ENCODE measurements at places on chromosomes 4 and X.

DNA sequence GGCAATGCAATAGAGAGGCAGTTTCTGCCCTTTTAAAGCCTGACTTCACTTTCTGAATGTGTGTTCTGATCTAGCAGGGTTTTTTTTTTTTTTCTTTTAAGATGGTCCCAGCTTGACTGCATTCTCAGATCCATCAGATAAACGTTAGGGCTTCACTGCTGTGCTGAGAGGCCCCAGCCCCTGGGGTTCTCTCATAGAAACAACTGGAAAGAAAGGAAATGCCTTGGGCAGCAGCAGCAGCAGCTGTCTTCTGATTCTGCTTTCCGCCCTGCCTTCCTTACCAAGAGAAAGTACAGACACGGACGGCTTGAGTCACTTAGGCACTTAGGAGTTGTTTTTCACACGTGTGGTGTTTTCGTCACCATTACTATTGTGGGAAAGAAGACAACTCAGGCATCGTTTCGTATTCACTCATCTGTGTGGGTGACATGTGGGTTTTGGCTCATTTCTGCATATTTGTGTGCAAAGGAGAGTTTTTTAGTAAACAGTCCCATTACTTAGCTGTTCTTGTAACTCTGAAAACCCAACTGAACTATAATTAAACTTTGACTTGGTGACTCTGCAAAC lies 172.0 kb downstream of the PTTG2 start:
- DNase-seq = peak; percentile 85

GRCh38 chrX:41001327-41001726 lies 83.9 kb upstream of the USP9X start:
- DNase-seq = no peak

DNA sequence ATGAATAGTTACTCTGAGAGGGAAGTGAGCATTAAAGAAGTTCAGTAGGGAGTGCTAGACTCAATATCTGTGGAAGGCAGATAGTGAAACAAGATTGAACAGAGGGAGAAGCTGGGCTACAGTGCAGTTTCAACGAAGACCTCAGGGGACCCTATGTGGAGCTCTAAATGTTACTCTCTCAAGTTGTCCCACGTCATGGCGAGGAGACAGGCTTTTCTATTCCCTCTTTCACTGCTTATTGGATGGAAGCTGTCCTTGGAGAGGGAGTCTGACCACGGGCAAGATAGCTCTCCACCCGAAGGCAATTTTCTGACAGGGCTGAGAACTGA lies 42.3 kb upstream of the CCSER1 start:
- DNase-seq = no peak

GRCh38 chr4:10097906-10098779 lies 18.5 kb downstream of the WDR1 start:
- DNase-seq = no peak

- DNase-seq = no peak
These were observed 71.9 kb downstream of the NPNT start for GRCh38 chr4:105967058-105967658.

- no peak for DNase-seq
These were observed 900.3 kb downstream of the PCDH7 start for GRCh38 chr4:31620476-31620875.

GRCh38 chrX:87873347-87873941 lies 355.8 kb downstream of the KLHL4 start:
- peak; percentile 11 for DNase-seq

- DNase-seq = no peak
These were observed 2.0 kb upstream of the METAP1 start for GRCh38 chr4:98993419-98994071.

GRCh38 chrX:86711531-86712180 lies 563.4 kb downstream of the DACH2 start:
- DNase-seq = no peak

DNA sequence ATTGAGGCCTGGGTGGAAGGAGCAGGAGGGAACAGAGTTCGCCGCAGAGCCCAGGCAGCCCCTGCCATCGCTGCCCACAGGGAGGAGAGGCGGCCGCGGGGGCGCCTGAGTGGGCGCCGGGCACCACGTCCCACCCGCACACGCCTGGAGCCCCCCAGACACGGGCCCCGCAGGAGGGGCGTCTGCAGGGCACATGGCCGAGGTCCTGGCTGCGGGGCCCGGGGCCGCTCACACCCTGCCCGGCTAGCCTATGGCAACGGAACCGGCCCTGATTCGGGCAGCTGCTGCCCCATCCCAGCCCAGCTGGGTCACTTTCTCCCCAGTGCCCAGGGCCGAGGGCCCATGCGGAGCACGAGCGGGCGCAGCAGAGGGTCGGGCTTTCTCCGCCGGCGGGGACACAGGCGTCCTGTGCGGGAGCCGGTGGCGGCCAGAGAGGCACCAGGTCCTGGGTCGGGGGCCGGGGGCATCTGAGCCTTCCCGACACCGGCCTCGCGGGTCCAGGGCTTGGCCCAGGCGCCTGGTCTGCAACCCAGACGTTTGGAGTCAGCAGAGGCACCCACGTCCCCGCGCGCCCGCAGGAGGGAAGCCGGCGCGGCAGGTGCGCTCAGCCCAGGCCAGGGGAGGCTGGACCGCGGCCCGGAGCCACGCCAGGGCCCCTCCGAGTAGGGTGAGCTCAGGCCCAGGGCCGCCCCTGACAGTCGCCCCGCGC lies 91.2 kb downstream of the FAM53A start:
- DNase-seq = no peak

GRCh38 chr4:86338989-86339388 lies 20.9 kb downstream of the MAPK10 start:
- DNase-seq = no peak

DNA sequence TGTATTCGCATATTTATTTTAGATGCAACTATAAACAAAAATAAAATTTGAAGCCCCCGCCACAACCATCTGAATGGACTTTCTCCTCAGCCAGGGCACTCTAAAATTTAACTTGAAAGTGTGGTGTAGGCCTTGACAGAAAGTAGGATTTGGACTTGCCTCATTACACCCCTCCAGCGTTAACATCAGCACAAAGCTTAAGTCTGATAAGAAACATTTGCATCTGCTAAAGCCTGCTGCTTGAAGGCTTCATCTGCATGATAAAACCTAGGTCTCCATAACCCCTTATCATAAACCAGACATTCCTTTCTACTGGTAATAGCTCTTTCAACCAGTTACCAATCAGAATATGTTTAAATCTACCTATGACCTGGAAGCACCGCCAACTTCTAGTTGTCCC lies 1046.5 kb downstream of the FAT4 start:
- DNase-seq = no peak

DNA sequence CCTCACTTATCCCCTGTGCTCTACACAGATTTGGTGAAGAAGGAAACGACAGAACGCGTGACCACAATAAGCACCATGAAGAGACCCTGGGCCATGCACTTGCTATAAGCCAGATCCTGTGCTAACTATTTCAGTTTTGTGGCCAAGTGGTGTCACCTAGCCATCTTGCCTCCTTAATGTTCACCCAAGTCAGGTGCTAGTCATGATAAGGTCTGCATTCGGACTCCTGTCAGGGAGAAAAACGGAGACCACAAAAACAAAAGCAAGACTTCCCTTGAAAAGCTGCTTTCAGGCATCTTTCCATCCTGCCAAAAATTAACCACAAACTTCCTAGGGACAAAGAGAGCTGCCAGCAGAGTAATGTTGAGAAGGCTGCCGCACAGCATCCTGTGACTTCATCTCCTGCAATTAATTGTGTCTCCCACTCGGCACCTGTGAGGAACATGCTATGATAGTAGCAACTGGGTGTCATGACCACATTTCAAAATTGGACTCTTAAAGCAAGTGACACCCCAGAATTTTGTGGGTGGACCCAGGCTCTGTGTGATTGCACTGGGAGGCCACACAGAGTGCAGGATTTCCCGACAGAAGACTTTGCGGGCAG lies 8.8 kb upstream of the IDS start:
- no peak for DNase-seq

DNA sequence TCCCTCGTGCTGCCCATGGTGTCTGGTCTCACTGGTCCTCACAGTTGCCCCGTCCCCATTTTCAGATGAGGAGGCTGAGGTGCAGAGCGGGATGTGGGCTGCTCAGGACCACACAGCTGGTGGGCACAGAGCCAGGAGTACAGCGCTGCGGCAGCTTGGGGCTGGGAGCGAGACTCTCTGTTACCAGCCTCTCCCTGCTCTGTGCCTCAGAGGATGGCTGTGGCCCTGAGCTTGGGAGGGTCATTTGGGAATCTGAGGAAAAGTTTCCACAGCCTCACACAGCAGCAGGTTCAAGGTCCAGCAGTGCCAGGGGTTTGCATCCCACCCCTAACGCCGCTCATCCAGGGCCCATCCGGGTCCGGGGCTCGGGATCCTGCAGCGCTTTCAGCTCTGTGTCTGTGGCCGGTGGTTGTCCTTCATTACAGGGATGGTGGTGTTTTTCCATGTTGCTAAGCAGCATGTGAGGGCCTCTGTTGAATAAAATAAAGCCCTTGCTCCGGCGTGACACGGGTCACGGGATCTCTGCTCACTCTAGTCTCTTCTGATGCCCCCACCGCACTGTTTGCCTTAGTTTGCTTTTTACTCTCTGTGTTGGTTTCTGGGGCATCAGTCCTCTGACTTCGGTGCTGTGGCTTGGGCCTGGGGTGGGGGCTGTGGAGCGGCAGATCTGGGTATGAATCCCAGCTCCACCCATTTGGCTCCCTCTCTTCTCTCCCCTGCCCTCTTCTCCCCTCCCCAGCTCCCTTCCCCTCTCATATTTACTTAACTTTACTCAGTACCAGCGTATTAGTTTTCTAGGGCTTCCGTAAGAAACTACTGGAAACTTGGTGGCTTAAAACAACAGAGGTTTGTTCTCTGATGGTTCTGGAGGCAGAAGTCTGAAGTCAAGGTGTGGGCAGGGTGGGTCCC lies 6.5 kb downstream of the WFS1 start:
- no peak for DNase-seq

GRCh38 chr4:157587681-157588423 lies 367.3 kb downstream of the GRIA2 start:
- DNase-seq = no peak

- no peak for DNase-seq
These were observed 6.2 kb downstream of the GK start for GRCh38 chrX:30659421-30659820.

- DNase-seq = no peak
These were observed 213.3 kb upstream of the INTU start for GRCh38 chr4:127419431-127419830.

GRCh38 chrX:128816919-128817318 lies 706.4 kb downstream of the SMARCA1 start:
- DNase-seq = peak; percentile 5

DNA sequence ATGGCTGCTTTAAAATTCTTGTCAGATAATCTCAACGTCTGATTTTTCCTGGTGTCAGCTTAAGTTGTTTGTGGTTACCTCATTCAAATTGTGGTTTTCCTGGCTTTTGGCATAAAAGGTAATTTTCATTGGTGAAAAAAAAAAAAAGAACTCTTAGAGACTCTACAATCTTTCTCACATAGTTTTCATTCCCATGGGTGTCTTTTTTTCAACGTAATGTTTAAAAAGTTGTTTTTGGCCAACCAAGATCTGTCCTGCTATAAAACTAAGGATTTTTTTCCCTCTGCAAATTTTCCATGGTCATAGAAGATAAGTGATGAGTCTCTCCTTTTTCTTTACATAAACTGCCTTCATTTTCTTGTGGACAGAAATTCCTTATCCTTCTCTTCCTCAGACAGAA lies 28.9 kb upstream of the RPS6KA6 start:
- no peak for DNase-seq

DNA sequence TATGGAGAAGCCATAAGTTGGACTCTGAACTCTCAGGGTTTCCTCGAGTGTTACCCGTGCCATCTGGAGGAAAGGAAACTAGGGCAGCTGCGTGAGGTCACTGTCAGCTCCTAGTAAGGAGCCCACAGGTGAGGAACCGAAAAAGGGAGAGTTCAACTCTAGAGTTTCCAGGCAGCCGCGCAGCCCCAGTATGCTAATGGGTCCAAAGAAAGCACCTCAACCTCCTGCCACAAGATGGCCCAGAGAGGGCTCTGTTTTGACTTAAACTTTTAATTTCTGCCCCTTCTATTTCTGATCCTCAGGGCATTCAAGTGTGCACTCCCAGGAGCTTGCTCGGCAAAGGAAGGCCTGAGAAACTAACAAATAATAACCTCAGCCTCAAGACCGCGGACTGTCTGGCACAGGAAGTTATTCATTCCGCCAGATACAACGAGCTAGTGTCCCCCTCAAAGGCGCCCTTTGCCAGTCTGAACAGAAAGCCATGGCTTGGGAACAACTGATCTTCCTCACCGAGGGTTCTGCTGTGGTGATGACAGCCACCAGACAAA lies 13.9 kb downstream of the SCARB2 start:
- DNase-seq = peak; percentile 92

GRCh38 chr4:189656641-189657040 lies 284.0 kb upstream of the FRG1 start:
- no peak for DNase-seq

DNA sequence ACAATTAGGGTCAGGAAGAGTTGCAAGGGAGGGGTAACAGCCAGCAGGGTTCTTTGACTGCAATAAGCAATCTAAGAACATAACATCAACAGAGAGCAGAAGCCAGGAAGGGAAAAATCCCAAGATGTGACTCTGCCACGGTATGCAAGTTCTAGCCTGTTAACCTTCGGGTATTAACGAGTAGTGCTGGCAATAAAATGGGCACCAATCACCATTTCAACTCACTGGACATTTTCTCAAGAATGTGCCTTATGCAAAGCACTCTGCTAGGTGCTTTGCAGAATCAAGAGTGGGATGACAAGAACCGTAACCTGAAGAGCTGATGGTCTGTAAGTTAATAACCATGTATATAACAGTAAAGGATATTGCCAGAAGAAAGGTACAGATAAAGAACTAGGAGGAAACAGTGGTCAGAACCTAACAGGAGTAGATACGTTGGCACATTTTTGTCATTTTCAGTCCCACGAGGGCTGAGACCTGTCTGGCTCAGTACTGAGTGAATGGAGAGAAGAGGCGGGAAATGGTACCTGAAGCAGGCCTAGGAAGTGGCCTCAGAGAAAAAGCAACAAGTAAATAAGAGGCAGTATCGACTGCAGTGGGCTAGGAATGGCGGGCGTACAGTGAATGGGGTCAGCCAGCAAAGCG lies 2.7 kb downstream of the ELOVL6 start:
- DNase-seq = peak; percentile 5

- DNase-seq = peak; percentile 35
These were observed 64.6 kb downstream of the COX7B2 start for GRCh38 chr4:46844325-46844917.

DNA sequence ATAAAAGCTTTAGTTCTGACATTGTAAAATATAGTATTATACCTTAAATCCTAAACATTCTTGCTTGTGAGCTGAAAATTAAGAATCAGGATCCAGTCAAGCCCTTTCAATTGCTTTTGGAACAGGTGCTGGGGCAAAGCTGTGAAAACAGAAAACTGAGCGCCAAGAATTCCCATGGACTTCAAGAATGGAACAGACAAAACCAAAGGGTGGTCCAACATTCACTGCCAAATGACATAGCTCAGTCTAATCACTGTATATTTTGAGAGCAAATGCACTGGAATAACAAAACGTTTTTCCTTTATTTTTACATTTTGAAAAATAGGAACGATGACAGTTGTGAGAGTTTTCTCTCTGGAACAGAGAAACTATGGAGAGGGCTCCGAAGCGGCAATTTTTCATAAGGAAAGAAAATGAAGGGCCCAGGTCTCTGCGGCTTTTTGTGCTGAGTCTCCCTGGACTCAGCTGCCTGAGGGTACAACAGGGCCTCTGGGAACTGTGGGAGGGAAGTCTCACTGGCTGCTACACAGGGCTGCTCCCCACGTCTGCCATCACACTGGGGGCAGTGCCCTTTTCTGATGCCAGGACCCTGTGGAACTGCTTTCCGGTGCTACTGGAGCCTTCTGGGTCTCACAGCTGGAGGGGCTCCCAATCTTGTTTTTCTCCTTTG lies 56.0 kb upstream of the BMPR1B start:
- no peak for DNase-seq

Data from RPMI8226 (cell line).